ENCODE measurements at places on chromosomes 7 and 10.

GRCh38 chr10:2682491-2682890 lies 384.9 kb upstream of the PFKP start:
- DNase-seq: no peak

- no peak for DNase-seq
Measured at GRCh38 chr10:45353186-45353585, 20.8 kb upstream of the ALOX5 start.

DNA sequence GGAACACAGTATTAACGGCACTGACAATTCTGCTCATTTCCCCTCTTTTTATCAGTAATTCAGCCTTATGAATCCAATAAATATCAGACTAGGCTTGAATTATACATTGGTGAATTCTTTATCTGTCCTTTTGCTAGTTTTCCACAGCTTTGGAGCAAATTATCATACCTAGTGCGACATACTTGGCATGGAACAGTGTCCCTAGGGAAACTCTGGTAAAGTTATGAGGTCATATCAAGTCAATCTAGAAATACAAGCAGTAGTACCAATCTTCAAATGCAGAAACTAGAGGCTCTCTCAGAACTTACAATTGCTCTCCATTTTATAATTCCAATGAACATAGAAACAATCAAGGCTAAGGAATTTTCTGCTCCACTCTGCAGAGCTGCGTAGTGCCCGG lies 449.3 kb upstream of the NPVF start:
- no peak for DNase-seq

DNA sequence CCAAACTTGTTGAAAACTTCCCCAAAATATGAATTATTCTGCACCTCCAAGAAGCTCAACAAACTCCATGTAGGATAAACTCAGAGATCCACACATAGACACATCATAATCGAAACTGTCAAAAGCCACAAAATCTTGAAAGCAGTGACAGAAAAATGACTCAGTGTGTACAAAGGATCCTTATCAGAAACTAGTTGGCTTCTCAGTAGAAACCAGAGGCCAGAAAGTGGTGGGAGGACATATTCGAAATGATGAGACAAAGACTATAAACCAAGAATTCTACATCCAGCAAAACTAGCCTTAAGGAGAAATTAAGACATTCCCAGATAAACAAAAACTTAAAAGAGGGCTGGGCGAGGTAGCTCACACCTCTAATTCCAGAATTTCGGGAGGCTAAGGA lies 38.5 kb downstream of the MCMBP start:
- DNase-seq: no peak

DNA sequence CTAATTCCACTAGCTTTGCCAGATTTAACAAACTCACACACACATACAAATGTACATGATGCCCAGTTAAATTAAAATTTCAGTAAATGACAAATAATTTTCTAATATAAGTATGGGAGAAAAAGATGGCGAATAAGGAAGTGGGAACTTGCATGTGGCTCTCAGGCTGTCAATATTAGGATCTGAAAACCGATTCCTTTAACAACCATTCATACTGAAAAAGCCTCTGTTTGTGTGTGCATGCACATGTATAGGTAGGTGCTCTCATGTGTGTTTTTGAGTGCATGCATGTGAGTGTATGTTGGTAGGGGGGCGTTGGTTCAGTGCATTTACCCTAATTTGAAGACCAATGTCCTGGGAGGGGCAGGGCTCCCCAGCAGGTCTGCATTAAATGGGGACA lies 125.3 kb downstream of the HTR7 start:
- no peak for DNase-seq

GRCh38 chr10:62985807-62986600 lies 147.1 kb upstream of the NRBF2 start:
- no peak for DNase-seq

GRCh38 chr7:107041097-107041496 lies 3.4 kb upstream of the PRKAR2B start:
- no peak for DNase-seq

- DNase-seq: no peak
Measured at GRCh38 chr10:4514445-4515108, 311.4 kb upstream of the AKR1E2 start.

GRCh38 chr10:72935361-72935760 lies 19.2 kb downstream of the PLA2G12B start:
- DNase-seq: no peak
